A549 (cell line): ENCODE measurements at places on chromosomes 7 and 10.

DNA sequence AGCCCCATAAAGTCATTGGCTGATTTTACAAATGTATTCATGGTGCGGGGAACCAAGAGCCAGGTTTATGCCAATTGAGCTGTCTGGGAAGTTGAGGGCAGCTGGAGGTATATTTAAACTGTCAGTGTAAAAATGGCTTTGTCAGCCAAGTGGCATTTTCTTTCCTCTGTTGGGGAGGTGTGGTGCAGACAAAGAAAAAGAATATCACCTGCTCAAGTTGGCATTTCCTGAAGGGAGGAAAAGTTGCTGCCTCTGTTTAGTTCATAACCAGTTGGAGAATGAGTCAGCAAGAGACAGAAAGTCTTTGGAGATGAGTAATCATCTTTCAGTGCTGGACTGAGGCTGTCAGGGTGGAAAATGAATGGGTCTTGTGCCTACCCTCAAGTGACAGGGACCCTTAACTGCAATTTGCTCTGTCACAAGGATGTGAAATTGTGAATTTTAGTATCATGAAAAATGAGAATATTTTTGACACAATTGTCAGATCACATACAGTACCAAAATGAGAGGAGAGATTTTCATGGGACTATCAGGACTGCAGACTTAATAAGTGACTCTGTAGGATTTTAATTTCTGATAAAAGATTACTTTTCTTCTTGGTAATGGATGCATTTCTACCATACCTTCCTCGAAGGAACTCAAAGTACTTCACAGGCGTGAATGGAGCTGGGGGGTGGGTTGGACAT, 137.3 kb downstream of the ANLN start:
- DNase-seq: peak; percentile 71

GRCh38 chr10:124126145-124126982, 33.0 kb upstream of the CHST15 start:
- no peak for DNase-seq

- no peak for DNase-seq
Measured at GRCh38 chr10:1939016-1939415, 201.7 kb upstream of the ADARB2 start.

DNA sequence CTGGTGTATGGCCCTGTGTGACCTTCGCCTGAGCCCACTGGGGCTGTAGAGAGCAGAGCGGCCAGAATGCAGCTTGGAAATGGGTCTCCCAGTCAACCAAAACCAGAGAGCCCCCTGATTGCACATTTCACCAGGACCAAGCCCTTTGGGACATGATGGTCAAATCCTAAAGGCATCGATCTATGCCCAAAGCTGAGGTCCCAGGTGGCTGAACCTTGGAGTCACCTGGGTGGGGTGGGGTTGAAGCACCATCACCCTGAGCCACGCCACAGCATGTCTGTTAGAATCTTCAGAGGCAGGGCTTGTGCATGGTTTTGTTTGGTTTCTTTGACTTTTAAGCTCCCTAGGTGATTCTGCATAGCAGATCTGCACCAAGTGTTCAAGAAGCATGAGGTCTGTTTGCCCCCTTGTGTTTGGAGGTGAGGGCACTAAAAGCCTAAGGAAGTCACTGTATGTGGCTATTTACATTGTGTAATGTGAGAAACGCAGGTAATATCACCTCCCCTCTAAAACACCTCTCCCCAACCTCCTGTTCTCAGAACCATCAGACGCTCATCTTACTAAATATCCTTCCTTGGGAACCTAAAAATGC, 9.6 kb downstream of the PKD1L1 start:
- peak; percentile 56 for DNase-seq

DNA sequence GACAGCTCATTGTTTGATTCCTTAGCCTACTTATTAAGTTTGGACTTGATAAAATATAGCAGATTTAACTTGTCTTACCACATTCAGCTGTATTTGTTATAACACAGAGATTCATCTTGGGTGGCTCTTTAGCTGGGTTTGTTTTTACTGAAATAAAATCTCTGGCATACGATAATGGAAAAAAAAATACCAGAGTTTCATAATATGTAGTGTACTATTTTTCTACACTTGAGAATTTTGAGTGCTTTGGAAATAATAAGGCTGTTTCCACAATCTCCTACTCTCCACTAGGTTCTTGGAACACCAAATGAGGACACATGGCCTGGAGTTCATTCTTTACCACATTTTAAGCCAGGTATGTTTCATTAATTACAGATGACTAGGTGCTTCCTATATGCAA, 218.6 kb upstream of the FZD1 start:
- no peak for DNase-seq
